Activated effector memory CD4-positive, alpha-beta T cell treated with Interleukin-2 at 50 U/mL for 16 hours (primary cell): ENCODE measurements at places on chromosomes 5 and 9.

DNA sequence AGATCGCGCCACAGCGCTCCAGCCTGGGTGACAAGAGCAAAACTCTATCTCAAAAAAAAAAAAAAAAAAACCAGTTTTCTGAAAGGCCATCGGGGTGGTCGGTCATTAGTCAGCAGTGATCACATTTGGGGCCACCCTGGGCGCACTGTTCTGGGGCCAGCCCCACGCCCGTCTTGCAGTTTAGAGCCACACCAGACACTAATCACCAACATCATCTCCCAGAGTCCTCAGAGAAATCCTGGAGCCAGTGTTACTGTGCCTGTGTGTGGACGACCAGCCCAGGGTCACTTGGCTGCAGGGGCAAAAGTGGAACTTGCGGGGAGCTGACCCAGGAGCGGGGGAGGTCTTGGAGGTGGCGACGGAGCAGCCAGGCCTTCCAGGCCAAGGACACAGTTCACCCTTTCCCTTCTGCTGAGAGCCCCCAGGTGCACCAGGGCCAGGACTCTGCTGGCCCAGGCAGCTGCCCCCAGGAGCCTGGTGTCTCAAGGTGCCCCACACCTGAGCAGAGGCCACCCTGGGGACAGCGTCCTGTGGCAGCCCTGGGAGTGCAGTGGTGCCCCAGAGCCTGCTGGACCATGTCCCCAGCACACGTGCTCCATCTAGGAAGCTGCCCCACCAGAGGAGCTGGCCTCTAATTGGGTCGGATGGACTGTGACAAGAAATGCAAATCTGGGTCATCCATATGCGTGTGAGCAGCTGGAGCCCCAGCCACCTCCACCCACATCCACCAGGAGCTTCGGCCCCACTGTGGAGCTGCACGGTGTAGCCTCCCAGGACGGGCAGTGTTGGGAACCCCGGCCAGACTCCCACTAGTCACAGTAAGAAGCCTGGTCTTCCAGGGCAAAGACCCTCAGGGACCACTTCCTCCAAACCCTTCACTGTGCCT lies 51.1 kb downstream of the NEK6 start:
- no peak for DNase-seq

- DNase-seq = peak; percentile 64
Measured at GRCh38 chr5:179907556-179908324, at the start of gene TBC1D9B. TSS of gene TBC1D9B (minus strand) at chr5:179907897. CDS start at chr5:179907821, 76 bp downstream.

- no peak for DNase-seq
Measured at GRCh38 chr9:115262477-115262876, 144.5 kb upstream of the TNC start.

- DNase-seq = no peak
Measured at GRCh38 chr9:36341936-36342577, 58.0 kb downstream of the RNF38 start.

DNA sequence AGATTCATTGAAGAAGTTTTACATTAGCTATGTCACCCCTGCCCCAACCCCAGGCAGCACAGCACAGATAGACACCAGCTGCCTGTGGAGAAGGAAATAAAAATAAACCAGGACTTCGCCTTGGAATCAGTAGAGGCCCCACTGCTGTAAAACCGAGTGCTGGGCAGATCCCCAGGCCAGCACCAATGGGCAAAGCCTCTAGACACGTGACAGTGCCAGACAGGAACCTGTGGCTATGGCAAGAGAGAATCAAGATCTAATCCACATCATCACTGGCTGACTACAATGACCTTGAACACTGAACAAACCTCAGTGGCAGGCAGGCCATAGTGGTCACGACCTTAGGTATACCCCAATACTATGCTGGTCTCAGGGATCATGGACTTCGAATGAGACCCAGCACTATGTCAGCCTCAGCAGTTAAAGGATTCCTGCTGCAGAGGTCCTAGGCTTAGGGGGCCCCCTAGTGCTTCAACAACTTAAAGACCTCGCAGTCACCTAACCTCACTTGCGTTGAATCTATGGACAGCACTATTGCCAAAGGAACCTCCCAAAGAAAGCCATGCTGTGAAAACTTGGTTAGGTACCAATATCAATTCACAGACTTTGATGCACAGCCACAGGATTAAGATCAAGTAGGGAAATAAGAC lies 2118.6 kb upstream of the C9orf72 start:
- DNase-seq = no peak

DNA sequence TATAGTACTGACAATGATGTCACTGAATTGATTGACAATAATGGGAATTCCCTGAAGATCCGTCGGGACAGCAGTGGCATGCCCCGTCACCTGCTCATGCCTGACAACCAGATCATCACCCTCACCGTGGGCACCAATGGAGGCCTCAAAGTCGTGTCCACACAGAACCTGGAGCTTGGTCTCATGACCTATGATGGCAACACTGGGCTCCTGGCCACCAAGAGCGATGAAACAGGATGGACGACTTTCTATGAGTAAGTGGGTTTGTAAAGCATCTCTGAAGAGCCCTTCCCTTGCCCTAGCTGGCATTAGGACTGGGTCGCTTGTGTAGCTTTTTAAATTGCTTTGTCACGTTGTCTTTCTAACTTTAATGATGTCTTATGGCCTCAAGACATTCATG lies 72.7 kb upstream of the WWC1 start:
- DNase-seq = no peak
